ENCODE measurements at places on chromosomes 1 and 21.
A peak's percentile ranks its signal among the peaks of the same experiment; 100 is the strongest.

DNA sequence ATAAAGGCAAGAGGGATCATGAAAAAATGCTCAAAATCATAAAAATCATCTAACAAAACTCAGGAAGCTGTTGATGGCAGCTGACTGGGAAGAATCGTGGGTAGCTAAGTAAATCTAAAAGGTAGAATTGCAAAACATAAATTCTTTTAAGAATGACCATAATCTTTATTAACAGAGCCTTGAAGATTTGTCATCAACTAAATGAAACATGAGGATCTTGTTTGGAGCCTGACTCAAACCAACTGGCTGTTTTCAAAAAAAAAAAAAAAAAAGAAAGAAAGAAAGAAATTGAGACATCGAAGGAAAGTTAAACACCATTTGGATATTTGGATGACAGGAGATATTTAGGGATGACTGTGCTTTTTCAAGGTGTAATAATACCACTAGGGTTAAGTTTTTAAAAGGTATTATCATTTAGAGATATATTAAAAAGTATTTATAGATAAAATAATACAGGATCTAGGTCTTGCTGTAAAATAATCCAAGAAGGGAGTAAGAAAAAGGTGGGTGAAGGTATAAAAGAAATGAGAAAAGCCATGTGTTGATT is 48.6 kb downstream of the CD34 start:
- DNase-seq = no peak

DNA sequence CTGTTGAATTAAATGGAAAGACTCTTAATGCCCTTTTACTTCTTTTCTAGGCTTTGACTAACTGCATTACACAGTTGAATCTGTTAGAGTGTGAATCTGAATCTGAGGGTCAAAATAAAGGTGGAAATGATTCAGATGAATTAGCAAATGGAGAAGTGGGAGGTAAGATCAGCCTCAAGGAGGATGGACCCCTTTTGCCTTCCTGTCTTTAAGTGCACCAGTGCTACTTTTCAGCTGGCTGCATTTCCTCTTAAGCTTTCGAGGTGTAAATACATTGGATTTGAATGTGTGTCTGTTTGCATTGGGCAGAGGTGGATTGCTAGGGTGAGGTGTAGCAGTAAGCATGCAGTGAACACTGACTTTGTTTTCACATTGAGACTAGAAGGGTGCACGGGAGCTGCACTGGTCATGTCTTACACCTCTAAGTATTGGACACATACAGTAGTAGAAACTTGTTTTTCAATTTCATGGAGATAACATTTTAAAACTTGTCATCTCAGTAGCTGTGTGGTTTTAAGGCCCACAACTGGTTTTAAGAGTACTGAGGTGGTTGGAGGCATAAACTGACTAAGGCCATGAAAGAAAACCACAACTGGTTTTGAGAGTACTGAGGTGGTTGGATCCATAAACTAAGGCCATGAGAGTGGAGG is 35.4 kb downstream of the MIA3 start:
- DNase-seq = peak; percentile 37

- no peak for DNase-seq
Measured at GRCh38 chr1:86226204-86226603, 69.6 kb upstream of the COL24A1 start.

DNA sequence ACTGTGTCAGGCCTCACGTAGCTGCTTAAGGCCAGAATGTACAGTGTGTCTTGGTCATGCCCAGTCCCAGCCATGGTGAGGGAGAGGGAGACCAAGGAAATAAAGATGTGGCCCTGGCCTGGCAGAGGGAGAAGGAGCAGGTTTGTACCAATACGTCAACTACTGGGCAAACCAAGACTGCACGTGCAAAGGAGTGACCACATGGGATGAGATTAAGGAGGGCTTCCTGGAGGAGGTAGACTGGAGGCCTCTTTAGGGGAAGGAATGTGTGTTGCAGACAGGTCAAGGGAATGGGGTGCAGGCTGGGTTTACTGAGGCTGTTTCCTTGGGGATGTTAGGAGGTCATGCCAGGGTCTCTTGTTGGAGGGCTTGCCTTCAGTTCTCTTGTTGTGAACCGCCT is 7.8 kb downstream of the PLOD1 start:
- DNase-seq = no peak

- no peak for DNase-seq
Measured at GRCh38 chr1:225848030-225848955, 33.9 kb downstream of the TMEM63A start.

GRCh38 chr1:230674581-230674980 is 32.3 kb downstream of the COG2 start:
- no peak for DNase-seq

DNA sequence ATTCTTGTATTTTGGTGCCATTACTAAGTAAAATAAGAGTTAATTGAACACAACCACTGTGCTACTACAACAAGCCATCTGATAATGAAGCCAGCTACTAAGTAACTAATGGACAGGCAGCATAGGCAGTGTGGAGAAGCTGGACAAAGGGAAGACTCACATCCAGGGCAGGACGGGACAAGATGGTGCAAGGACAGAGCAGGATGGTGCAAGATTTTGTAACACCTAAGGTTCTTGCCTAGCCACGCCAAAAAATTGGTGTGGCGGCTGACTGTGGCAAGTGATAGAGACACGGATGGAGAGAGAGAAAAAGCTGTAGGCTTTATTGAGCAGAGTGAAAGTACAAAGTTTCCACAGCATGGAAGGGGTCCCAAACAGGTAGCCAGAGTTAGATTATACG is 114.0 kb upstream of the VANGL1 start:
- DNase-seq = no peak

GRCh38 chr1:31376375-31377134 is 3.7 kb upstream of the FABP3 start:
- DNase-seq = no peak

DNA sequence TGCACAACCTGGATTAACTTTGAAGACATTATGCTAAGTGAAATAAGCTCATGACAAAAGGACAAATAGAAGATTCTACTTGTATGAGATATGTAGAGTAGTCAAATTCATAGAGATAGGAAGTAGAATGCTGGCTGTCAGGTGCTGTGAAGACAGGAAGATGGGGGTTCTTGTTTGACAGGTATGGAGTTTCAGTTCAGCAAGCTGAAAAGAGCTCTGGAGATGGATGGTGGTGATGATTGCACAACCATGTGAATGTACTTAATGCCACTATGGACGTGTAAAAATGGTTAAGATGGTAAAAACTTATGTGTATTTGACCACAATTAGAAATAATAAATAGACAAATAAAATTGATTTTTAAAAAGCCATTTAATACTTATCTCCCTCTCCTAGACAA is 169.8 kb upstream of the DUSP10 start:
- DNase-seq = no peak

DNA sequence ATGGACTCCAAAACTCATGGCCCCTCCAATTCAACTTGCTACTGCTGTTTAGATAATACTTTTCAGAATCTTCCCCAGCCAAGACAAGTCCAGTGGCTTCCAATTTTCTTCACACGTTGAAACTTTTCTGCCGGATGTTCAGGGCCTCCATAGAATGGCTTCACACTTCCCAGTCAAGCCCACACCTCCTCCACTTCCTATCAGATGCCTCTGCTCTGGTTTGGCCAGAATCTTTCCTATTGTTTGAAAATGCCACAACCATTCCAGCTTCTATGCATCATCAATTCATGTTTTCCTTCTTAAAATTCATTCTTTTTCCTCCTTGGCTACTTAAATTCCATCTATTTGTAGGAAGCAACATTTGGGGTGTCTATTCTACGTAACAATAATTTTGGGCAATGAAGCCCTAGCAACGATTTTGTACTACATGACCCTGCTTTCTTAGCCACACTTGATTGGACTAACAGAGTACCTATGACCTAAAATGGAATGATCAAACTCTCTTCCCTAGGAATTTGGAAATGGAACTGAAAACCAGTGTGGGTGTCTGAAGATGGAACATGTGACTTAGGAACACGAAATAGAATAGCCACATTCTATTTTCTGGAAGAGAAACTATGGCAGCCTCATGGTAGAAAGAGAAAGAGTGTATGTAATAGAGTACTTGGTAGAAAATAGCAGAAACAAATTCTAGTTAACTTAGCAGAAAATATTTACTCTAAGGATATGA is 74.1 kb upstream of the CNIH3 start:
- DNase-seq = no peak
